CD4-positive, alpha-beta T cell treated with Interleukin-2 at 100 ng/mL for 4 hours (primary cell): ENCODE measurements at places on chromosomes 4 and X.

- DNase-seq: no peak
Measured at GRCh38 chr4:88989990-88990389, 67.0 kb downstream of the FAM13A start.

- no peak for DNase-seq
Measured at GRCh38 chr4:32601848-32602247, 1881.7 kb downstream of the PCDH7 start.

DNA sequence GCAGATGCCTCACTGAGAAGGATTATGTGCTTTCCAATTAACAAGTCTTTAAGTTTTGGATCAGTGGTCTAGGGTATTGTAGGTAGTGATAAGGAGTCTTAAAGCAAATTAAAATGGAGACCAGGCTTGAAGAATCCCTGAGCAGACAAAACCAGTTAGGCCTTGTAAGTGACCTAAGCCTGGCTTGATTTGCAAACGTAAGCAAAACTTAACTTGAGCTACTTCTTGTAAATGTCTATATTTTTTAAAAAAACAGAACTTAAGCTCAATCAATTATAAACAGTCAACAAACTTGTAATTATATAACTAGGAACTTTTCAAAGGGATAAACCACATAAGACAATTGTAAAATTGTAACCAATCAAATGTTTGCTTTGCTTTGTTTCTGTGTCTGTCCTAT, 72.7 kb upstream of the NALF2 start:
- no peak for DNase-seq

- no peak for DNase-seq
Measured at GRCh38 chr4:160510928-160511327, 1408.0 kb downstream of the RAPGEF2 start.

DNA sequence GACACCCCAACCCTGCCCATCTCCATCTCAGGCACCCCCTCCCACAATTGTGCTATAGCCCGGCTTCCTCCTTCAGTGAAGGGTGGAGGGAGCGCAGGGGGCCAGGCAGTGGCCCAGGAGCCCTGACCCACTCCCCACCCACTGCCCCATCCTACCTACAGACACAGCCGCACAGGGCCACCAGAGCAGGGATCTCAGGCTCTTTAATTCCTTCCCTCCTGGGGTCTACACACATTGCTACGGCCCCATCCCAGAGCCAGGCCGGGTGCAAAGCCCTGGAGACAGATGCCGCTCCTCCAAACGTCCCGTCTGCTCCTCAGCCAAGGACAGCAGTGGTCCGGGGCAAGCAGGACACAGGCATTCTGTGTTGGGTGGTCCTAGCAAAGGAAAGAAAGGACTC, 12.8 kb upstream of the DUSP9 start:
- DNase-seq: no peak

DNA sequence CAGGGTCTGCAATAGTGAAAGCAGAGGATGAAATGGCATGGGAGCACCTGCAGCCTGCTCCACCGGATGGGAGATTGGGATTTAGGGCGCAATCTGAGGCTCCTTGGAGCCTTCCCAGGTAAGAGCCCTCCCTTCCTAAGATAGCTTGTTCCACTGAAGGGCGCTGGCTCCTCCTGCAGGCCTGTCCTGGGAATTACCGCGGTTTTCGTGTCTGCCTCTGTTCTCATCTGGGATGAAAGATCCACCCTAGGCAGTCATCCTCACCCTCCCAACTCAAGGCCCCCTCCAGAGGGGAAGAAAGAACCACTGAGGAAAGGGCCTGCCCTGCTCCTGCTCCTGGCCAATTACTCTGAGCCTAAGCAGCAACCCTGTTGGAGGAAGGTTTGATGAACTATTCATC, 547.5 kb downstream of the SMARCA1 start:
- no peak for DNase-seq

- no peak for DNase-seq
Measured at GRCh38 chrX:68424719-68425118, 8.6 kb downstream of the OPHN1 start.

DNA sequence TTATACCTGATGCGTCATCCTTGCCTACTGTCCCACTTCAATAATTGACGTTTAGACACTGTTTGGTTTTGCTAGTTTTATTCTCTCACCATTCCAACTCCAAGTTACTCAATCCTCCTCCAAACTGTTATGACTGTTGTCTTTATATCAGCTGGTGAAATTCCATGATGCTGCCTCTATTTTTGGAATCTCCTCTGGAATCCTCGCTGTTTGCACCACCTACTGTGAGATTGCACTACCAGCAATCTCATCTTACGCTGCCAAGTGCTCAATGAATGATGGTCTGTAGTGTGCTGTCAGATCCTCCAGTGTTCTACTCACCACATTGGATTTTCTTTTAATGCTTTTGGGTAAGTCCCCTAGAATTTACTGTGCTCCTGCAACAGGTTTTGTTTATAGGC, 13.2 kb upstream of the PCDH18 start:
- no peak for DNase-seq

GRCh38 chr4:156437666-156438065, 484.0 kb upstream of the CTSO start:
- DNase-seq: no peak

GRCh38 chrX:139762400-139763183, 54.6 kb upstream of the MCF2 start:
- DNase-seq: no peak

DNA sequence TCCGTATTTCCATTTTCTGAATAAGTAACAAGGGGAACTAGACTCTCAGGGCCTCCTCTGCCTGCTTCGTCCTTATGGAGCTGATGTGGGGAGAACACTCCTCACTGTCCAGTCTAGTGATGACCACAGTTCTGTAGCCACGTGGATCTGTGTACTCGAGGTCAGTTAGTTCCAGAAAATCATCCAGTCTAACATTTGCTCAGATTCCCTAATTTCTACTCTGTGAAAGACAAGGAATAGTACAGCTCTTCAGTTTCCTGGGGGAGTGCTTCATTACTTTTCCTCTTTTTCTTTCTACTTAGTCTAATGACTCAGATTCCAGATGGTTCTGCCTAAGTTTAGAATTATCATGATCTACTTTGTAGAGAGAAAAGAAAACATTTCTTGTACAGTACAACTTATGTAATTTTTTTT, 82.6 kb downstream of the SORBS2 start:
- DNase-seq: no peak

DNA sequence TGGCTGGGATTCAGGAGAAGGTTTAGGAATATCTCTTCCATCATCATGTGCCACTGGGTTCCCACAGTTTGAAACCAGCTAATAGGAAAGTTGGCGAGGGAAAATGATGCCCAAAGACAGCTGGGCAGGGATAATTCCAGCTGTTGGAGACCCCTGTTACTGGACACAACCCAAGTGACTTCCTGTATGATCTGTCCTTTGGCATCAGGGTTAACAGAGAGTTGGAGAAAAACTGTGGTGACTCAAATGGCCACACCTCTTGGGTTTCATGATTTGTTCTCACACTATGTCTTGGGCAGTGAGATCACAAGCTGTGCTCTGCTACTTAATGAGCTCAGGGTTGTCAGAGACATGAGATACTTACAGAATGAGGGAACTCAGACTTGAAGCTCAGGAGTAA, 3.8 kb downstream of the FGF16 start:
- DNase-seq: no peak
